ENCODE measurements at places on chromosomes 5 and 9.
A peak's percentile ranks its signal among the peaks of the same experiment; 100 is the strongest.

DNA sequence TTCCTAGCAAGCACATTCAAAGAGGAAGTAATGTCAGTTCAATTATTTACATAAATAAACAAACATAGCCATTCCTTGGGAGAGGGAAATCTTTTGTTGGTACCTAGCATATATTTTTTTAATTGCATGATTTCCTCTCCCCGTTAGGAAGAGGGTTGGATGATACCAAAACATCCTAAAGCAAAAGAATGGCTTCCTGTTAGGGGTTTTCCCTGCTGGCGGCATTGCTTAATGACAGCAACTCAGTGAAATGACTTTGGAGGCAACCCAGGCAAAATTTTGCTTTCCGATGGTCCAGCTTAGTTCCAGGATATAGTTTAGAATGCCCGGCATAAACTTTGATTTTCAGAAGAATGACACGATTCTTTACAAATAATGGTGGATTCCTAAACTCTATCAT is 73.2 kb downstream of the MAT2B start:
- DNase-seq, result no peak

GRCh38 chr5:131084436-131084835 is 80.6 kb downstream of the HINT1 start:
- DNase-seq, result no peak

DNA sequence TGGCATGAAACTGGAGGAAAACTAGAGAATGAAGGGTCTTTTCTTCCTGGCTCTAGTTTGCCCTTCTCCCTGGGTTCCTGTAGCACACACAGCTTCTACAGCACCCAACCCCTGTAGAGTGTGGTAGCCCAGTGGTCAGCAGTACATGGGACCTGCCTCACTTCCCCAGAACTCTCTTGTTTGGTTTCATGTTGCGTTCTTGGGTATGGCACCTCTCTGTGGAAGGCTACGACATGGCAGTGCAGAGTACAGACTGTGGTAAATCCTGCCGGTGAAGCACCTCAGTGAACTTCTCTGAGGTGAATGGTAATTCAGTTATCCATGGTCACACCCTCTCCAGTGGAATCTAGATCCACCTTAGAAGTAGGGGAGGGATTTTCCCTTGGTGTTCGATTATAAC is 105.5 kb downstream of the TLR4 start:
- no peak for DNase-seq

DNA sequence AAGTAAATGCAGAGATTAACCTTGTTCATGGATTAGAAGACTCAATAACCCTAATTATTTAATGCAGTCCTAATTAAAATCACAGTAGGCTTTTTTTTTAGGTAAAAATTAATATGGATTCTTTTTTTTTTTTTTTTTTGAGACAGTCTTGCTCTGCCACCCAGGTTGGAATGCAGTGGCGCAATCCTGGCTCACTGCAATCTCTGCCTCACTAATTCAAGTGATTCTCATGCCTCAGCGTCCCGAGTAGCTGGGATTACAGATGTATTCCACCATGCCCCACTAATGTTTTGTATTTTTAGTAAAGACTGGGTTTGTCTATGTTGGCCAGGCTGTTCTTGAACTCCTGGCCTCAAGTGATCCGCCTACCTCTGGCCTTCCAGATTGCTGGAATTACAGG is 40.6 kb downstream of the DENND4C start:
- DNase-seq, result no peak

DNA sequence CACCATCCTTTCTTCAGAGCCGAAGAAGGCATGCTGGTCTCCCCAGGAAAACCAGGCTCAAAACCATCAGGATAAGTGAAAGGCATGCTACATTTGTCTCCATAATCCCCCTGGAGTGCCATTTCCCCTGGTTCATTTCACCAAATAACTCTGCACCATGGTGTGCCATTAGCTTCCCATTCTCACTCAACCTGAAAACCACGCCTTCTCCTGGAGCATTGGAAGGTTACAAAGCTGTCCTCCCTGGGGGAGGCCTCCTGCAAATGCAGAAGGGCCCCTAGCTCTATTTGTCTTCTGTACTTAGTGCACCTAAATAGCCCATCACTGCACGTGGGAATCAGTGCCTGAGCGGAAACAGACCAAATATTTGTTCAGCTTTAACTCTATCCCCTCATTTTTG is 90.2 kb upstream of the ICE1 start:
- no peak for DNase-seq

DNA sequence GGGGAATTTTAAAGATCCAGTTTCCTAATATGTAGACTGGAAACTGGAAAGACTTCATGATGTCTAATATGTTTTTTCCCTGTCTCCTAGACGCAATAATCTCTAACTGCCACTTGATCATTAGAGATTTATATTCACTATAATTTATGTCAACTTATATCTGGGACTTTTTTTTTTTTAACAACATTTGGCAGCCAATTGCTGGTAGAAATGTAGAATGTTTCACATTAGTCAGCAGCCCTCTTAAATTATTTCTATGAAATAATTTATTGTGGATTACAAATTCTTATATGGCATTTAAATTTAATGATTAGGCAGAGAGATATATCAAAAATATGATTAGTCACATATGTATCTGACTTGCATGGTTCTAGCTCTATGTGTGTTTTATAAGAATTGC is 48.2 kb downstream of the TMEM174 start:
- no peak for DNase-seq

- DNase-seq, result no peak
Observed at GRCh38 chr9:84485539-84485938, 145.0 kb upstream of the SLC28A3 start.

DNA sequence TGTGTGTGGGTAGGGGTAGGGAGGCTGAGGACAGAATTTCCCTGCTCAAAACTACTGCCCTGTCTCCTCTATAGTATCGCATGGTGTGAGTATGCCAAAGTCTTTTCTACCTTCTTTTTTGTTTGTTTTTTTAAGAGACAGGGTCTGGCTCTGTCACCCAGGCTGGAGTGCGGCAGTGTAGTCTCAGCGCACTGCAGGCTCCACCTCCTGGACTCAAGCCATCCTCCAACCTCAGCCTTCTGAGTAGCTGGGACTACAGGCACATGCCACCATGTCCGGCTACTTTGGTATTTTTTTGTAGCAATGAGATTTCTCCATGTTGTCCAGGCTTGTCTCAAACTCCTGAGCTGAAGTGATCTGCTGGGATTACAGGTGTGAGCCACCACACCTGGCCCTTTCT is 2.5 kb downstream of the SRP19 start:
- DNase-seq, result no peak

DNA sequence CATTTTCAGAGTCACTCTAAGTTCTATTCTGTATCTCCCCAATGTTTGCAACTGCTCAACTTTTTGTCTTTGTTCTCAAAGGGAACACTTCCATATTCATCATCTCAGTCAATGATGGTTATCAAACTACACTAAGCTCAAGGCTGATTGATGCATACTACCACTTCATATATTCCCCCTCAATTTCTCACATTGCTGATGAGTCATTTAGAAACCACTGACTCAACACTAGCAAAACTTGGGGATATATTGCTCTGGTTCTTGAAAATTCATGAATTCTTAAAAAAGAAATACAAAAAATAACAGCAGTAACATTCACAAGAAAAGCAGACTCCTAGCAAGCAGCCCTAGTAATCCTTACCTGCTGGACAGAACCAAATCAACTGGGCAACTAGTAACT is 52.2 kb downstream of the ABHD17B start:
- no peak for DNase-seq

GRCh38 chr5:173902743-173903142 is 14.6 kb downstream of the CPEB4 start:
- no peak for DNase-seq

- no peak for DNase-seq
Observed at GRCh38 chr5:100846772-100847171, 56.3 kb downstream of the ST8SIA4 start.

GRCh38 chr9:125529589-125530515 is 177.2 kb downstream of the MAPKAP1 start:
- no peak for DNase-seq

DNA sequence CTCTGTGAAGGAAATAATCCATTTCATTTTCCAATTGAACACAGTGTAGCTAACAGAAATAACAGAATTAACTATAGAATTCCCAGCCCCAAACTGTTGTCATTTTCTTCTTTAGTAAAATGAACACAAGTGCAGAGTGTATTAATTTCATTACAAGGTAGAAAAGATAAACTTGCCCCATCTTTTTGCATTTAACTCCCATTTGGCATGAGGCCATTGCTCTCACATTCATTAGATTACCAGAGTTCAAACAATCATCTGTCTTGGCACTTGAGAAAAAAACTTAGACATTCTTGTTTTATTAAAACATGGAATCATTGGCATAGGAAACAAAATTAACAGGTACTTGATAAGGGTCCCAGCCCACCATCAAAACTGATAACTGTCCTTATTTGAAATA is 821.5 kb upstream of the C9orf72 start:
- DNase-seq, result no peak

GRCh38 chr9:23343226-23343625 is 482.8 kb downstream of the ELAVL2 start:
- no peak for DNase-seq

- DNase-seq, result no peak
Observed at GRCh38 chr5:142807372-142807911, 37.3 kb downstream of the ARHGAP26 start.

DNA sequence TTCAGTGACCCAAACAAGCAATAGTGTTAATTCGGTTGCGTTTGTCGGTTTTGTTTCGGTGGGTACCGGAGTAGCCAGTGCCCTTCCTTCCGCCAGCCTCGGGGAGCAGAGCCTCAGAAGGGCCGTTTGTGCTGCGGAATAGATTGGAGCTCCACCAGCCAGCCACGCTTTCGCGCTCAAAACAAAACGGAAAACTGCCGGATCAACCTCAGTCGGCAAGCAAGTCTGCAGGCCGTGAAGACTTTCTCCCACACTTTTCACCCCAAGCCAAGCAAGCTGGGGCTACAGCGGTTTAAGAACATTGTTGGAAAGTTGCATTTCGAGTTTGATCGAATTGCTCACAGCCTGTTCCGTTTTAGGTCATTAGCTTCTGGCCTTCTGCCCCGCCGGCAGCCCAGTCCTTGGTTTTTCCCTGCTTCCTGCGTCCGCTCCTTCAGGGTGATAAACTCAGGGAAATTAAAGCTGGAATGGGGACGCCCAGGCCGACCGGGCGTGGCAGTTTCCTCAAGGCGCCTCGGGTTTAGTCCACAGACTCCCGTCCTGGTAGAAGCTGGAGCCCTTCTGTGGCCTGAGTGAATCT is 803 bp upstream of the CCNO start:
- DNase-seq, result peak; percentile 47

DNA sequence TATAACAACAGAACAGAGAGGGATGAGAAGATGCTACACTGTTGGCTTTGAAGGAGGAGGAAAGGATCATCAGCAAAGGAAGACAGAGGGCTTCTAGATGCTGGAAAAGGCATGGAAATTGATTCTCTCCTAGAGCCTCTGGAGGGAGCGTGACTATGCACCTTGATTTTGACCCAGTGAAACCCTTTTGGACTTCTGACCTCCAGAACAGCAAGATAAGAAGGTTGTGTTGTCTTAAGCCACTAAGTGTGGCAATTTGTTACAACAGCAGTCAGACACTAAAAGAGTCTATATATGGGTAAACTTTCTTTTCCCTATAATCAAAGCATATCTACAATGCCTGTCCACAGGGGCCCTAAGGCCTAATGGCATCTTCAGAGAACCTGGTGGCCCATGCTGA is 56.1 kb upstream of the MVB12B start:
- DNase-seq, result no peak

- DNase-seq, result no peak
Observed at GRCh38 chr9:32992595-32993238, 8.7 kb downstream of the APTX start.

DNA sequence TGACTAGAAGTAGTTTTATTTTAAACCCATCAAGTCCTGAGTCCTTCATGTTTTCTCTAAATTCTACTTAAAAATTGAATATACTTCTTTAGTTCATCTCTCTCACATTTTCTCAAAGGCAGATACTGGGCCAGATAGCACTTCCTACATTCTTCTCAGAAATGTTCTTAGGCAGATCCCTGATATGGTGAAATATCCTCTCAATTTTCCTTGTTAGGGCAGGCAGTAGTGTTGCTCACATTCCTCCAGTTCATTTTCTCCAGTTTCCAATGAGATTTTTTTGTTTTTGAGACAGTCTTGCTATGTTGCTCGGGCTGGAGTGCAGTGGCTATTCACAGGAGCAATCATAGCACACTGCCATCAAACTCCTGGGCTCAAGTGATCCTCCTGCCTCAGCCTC is 5.7 kb downstream of the GCNT1 start:
- DNase-seq, result no peak

GRCh38 chr9:126916909-126917308 is 2.3 kb downstream of the RALGPS1 start:
- DNase-seq, result no peak

DNA sequence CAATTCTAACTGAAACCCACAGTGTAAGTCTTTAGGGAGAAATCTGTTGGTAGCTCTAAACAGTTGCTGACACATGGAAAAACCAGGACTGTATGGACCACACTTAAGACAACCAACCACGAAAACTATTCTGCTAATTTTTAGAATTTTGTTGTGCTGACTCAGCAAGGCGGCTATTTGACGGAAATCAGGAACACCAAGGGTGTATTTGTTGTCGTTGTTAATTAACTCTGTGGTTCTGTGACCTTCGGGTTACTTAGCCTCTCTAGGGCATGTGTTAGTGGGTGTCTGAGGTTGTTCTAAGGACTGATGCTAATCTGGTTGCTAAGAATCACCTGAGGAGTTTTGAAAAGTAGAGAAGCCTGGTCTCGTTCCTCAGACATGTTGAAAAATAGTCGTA is 79.2 kb downstream of the ATP10B start:
- DNase-seq, result no peak

- no peak for DNase-seq
Observed at GRCh38 chr5:133205649-133206048, 153.8 kb downstream of the HSPA4 start.

- DNase-seq, result no peak
Observed at GRCh38 chr5:75108931-75109596, 56.7 kb upstream of the GCNT4 start.

GRCh38 chr5:104914536-104915070 is 1352.0 kb upstream of the NUDT12 start:
- no peak for DNase-seq

DNA sequence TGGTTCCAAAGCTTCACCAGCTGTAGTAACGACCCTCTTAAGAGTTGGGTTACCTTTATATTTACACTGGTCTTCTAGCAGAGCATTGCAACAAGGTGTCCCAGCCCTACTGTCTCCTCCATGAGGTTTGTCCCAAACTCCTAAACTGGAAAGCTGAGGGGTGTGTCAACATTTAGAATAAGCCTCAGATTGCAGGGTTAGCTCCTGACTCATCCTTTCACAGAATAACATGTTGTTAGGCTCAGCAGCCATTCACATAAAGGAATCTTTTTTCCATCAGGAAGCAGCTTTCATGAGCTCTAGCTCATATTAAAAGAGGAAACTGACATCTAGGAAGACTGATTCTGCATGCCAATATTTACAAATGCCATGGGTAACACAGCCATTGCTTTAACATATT is 238.7 kb downstream of the EFNA5 start:
- no peak for DNase-seq

DNA sequence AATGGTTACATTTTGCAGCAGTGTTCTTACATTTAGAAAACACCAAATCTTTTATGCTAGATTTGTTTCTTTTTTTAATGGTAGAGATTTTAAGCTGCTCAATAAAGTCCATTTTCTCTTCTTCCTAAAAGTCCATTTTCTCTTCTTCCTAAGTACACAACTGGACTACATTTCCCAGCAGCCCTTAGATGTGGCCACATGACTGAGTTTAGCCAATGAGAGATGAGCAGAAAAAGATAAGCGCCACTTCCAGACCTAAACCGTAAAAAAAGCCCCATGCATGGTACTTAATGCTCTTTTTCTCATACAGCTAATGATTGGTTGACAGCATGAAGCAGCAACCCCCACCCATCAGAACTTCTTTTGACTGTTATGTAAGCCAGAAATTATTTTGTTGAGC is 206.7 kb downstream of the FAM114A2 start:
- DNase-seq, result peak; percentile 42

All from brain (organoid and tissue), 16 donors.